Immature natural killer cell (primary cell): ENCODE measurements at places on chromosomes 3 and 15. TPM values are rescaled to one million over a fixed set of nuclear protein-coding genes. Genes with fewer than 3 reads are reported as not detected.

CD276 gene
- not detected for polyA plus RNA-seq

- DNase-seq: no peak
Measured at GRCh38 chr3:190092250-190092649, 28.4 kb downstream of the P3H2 start.

DNA sequence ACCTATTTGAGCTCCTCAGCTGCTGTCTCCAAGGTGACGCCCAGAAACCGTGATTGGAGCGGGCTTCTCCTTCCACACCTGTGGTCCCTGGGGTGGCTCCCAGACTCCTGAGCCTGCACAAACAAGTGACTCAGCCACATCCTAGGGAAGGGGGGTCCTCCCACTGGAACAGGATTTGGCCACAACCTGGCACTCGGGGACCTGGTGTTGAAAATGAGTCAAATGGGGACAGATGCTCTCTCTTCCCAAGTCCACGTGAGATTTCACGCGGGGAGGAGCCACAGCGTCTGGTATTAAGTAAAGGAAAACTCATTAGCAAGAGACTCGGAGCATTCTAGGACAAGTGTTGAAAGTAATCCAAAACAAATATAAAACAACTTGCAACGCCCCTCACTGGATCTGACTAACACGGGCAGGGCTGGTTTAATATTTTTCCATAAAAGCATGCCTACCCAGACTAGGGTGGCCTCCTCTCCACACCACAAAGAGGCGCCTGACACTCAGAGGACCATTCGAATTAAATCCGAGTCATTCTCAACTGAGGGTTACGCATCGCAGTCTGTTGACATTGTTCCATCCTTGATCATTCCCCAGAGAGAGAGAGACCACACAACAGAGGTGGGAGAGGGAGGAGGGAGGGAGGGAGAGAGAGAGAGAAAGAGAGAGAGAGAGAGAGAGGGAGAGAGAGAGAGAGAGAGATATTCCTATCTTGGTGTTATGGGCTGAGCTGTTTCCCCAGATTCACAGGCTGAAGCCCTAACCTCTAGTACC lies 74.4 kb downstream of the MGLL start:
- DNase-seq: no peak

- DNase-seq: no peak
Measured at GRCh38 chr3:167705840-167706239, 28.9 kb downstream of the PDCD10 start.

OSTN gene
- polyA plus RNA-seq: not detected

GRCh38 chr15:40263024-40263754 lies 19.7 kb downstream of the ANKRD63 start:
- no peak for DNase-seq

GOLGA8N gene
- polyA plus RNA-seq: 1.9 TPM

GRCh38 chr3:29694783-29695182 lies 413.9 kb downstream of the RBMS3 start:
- no peak for DNase-seq

DNA sequence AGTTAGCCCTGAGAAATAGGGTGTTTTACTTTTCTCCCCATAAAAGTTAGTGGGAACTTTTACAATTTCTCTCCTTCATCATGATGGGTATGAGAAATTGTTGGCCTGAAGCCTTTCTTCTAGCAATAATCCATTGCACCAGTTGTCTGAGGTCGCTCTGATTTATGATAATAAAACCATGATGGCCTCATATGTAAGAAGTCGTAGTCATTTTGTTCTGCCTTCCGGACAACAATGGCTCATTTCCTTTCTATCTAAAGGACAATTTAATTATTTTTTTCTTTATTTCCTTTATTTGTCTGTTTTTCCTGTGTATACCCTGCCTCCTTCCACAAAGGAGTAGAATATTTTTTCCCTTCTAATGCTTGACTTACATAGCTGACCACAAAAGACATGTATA lies 31.6 kb upstream of the GNB4 start:
- DNase-seq: no peak

GOLGA6D gene
- polyA plus RNA-seq: not detected

DNA sequence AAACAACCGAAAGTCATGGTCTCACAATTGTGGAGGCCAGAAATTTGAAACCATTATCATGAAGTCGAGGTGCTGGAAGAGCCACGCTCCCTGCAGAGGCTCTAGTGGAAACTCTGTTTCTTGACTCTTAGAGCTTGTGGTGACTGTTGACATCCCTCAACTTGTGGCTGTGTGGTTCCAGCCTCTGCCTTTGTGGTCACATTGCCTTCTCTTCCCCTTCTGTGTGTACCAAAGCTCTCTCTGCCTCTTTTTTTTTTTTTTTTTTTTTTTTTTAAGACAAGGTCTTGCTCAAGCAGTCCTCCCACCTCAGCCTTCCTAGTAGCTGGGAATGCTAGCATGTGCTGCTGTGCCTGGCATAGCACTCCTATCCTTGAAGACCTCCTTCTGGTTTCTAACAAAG lies 48.7 kb upstream of the CRTC3 start:
- peak; percentile 59 for DNase-seq

- DNase-seq: no peak
Measured at GRCh38 chr3:72255791-72256559, 471.0 kb upstream of the PROK2 start.

GRCh38 chr3:46091046-46091445 lies 63.8 kb upstream of the XCR1 start:
- DNase-seq: no peak

GRCh38 chr15:66595931-66596545 lies 30.2 kb upstream of the LCTL start:
- no peak for DNase-seq

DNA sequence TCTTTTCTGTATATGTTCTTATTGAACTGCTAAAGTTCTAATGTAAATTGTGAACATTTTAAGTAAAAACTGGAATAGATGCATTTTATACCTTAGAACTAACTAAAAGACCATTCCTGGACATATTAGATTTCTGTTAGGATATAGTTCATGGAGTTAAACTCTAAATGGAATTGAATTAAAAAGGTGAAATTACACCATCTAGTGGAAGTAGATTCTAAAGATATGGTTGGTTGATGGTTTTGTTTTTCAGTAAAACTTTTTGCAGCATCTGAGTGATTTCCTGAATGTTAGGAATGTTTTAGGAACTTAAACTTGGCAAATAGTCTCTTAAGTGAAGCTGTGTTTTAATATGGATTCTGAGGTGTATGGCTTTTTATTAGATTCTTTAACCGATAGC lies 96.8 kb downstream of the SLMAP start:
- no peak for DNase-seq

DNA sequence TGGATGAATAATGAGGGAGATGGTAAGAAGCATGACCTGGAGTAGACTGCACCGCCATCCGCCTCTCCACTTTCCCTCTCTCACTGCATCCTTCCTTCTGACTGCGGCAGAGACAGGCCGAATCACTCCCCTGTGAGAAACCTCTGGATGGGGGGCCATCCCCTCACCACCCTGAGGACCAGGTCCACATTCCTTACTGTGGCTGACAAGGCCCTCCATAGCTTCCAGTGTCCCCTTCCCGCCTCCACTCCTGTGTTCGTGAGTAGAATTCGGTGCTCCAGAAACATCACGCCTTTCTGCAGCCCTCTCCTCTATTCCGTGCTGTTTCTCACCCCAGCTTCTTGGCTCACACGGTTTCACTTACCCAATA lies 2.8 kb downstream of the PIGZ start:
- no peak for DNase-seq

GRCh38 chr15:49720261-49720660 lies 99.4 kb downstream of the DTWD1 start:
- DNase-seq: no peak

- DNase-seq: peak; percentile 75
Measured at GRCh38 chr3:42831321-42831713, 22.1 kb downstream of the ACKR2 start.

DNA sequence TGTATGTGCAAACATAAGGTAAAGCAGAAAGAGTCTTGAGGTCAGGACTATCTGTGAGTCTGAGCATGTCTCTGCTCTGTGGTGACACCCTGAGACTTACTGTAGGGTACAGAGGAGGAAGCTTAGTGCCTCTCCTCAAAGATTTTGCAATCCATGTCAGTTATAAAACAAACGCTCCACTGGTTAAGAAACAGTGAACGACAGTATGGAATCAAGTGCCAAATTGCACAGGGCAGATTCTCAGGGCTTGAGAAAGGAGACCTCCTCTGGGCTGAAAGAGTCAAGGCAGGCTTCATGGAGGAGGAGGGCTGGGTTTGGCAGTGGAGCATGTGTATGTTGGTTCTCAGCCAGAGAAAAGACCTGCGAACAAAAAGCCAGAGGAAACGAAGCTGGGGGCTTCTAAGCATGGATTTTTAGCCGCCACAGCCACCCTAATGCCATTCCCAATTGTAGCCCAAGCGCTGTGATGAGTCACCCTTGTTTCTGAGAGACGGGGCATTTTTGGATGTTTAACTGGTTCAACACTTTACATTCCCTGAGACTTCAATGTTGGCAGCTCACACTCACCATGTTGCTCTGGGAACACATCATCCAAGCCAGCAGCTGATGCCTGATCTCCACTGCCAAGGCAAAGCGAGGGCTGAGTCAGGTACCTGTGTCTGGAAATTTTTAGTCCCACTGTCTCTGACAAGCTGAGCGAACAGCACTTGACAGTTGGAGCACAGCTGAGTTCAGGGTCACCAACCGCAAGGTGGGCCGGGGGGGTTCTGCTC lies 3.4 kb upstream of the DGKG start:
- DNase-seq: no peak

DNA sequence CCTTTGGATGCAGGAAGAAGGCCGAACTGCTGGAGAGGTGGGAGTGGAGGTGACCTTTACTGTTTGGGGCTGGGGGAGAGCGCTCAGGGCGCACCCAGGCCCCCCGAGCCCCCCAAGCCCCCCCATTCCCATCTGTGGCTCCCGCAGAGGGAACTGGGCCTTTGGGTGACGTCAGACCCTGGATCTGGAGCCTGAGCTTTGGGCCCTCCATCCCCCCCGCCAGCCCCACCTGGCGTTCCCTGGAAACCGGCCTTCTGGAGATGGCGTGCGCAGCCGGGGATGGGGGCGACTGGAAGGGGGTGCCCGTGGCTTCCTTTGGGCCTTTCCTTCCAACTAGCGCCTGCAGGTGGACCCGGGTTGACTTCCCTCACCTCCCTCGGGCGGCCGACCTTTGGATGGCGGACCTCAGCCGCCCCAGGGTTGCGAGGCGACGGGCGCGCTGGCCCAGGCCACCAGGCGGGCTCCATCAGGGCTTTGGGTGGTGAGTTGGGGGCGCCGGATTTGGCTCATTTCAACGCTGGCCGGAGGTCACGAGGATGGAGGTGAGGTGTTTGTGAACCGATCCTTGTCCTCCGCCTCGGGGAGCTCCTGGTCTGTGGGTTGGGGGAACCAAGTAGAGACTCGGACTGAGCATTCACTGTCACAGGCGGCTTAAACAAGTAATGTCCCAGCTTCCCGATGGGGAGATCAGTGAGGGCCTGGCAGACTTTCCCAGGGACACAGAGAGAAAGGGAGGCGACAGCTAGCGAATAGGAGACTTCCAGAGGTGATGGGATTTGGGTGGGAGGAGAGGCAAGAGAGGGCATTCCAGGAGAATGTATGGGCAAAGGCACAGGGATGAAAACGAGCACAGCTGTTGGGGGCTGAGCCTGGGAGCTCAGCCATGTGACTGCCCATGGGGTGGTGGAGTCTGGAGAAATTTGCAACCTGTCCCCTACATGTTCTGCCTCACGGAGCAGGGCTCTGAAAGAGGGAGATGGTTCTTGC lies 709 bp downstream of the SCAMP5 start:
- no peak for DNase-seq

DNA sequence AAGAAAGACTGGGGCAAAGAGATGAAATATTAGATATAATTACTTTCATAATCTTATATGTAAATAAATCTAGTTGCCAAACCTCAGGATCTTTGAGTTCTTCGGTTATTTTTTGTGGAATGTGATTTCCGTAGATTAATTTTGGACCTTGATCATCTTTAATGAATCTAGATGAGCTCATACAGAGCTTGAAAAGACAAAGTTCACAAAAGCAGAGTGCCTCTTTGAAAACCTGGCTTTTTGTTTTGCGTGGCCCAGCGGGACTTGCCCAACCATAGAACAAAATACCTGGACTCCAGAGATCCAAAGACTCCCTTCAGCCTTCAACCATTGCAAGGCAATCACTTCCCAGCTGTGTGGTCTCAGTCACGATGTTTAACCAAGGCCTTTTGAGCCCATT lies 54.8 kb upstream of the CHST2 start:
- no peak for DNase-seq

TNFSF10 gene
- polyA plus RNA-seq: 44.6 TPM

DNA sequence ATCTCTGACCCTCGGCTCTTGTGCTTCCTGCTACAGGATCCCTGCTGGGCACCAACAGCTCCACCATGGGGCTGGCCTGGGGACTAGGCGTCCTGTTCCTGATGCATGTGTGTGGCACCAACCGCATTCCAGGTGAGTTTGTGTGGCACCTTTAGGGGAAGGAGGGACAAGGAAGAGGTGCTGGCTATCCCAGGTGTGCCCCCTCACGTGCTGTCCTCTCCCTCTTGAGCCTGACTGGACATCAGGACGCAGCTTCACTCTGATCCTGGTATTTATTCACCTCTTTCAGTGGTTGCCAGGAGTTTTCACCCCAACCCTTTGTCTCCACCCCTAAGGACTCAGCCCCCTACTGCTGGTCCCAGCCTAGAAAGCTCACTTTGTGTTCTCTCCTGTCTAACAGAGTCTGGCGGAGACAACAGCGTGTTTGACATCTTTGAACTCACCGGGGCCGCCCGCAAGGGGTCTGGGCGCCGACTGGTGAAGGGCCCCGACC lies 960 bp downstream of the THBS1 start:
- DNase-seq: no peak

DNA sequence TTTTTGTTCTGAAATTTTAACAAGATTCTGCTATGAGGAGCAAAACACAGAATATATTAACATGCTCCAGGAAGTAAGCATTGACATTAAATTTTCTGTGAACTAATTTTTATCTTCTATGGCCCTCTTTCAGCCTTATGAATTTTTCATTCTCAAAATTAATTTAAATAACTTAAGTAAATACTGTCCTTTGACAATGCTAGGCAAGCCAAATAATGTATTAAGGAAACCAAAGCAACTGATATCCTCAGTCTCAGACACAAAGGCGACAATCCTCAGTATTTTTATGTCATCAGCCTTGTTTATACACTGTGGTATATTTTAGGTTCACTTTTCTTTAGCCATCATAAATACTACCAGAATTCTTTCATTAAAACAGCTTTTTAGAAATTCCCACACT lies 159.8 kb downstream of the CGGBP1 start:
- DNase-seq: no peak

CCR3 gene
- polyA plus RNA-seq: not detected
